ENCODE measurements at places on chromosomes 7 and 10.

- no peak for DNase-seq
These were observed 2.3 kb downstream of the KLF6 start for GRCh38 chr10:3782451-3783315.

DNA sequence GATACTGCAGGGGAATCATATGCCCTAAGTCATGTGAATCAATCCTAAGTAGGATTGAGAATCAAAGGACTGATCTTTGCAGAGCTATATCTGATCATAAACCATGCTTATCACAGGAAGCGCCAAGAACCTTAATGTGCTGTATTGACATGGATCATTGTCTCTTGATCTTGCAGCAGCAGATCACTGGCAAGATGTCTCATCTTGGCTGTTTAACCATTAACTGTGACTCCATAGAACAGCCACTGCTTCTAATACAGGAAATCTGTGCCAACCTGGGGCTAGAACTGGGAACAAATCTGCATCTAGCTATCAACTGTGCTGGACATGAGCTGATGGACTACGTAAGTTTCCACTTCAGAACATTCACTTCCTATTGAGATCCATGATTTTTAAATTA is 21.6 kb downstream of the ENO4 start:
- DNase-seq: no peak

- DNase-seq: no peak
These were observed 7.6 kb downstream of the FAM53B start for GRCh38 chr10:124736491-124737136.

GRCh38 chr7:137127806-137128205 is 215.7 kb downstream of the PTN start:
- DNase-seq: no peak

DNA sequence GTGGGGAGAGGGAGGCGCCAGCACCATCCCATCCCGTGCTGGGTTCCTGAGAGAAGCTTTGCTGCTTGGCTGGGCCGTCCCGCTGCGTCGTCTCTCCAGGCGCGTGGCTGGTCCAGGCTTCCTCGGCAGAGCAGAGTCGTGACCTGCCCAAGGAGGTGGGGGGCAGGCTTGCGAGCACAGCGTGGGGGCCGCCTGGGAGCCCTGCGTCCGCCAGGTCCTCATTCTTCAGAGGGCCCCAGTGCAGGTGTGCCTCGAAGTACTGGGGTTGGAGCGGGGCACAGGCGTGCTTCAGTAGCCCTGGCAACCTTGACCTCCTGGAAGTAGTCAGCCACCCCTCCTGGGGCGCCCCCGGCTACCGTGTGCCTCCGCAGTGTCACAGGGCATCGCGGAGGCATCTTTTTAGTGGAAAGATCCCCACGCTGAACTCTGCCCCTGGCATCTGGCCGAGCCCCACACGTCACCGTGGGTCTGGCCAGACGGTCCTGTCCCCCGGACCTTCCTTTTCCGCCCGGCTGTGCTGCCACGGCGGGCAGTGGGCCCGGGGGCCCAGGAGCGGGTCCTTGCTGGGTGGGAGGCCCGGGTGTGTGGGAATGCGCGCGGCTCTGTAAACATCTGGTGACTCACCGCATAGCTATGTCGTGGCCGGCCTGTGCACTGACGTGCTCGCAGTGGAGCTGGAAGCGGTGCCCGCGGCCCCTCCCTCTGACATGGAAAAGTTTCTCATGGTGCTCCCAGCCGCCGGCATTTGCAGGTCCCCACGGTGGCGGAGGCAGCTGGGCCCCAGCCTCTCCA is 6.4 kb downstream of the MAFK start:
- DNase-seq: no peak

- no peak for DNase-seq
These were observed 2.9 kb upstream of the TMEM72 start for GRCh38 chr10:44908066-44908749.

DNA sequence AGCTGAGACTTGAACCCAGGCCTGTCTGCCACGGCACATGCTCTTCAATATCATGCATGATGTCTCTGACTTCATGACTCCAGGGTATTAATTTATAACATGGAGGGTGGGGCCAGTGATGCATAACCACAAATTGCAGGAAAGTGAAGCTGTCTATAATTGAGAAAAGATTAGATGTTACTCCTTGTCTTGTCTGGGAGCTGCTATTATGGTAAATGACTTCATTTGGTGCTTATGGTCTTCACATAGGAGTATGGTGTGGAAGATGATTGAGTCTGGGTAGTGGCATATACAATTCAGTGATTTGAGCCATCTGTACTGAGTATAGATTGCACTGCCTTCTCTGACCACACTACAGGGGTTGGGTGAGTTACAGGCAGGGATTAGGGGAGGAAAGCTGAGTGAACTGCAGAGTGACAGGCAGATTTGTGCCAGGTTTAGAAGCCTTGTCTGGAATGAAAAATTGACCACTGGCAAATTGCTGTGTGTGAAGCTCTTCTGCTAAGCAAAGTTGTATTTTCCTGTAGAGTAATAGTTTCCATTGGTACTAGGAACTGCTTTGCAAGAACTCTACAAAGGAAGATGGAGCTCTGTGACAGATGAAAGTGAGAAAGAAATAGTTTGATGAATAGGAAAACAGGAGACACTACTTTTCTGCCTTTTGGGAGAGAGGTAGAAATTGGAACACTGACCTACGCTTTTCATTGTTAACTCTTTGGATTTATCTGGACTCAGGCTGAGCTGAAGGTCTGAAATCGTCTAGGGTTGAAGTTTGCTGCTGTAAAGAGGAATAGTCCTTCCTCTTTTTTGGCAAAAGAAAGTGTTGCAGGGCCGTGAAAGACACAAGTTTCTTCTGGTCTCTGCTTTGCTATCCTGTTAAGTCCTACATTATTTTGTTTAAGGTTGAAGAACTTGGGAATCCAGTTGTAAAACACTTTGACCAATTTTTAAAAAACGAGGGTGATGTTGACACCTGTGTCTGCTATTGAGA is 2.7 kb downstream of the SND1 start:
- DNase-seq: no peak

GRCh38 chr10:17479015-17479615 is 24.7 kb upstream of the ST8SIA6 start:
- no peak for DNase-seq

- no peak for DNase-seq
These were observed 57.6 kb upstream of the ANTXRL start for GRCh38 chr10:46229144-46229563.

- no peak for DNase-seq
These were observed 24.1 kb upstream of the SLK start for GRCh38 chr10:103942866-103943265.

DNA sequence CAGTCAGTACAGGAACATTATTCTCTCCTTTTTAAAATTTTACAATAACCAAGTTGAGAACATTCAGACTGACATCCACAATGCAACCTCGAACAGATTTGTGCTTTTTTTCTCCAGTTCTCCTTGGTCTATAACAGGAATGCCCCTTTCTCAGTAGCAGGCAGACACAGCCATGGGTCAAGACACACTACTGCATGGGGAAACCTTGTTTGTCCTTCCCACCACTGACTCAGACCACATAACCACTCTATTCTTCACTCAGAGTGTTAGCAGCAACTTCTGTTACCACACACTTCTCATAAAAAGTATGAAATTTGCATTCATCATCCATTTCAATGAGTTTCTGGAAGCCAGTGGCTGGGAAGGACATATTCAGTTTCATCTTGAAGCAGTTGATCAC is 421.7 kb downstream of the ADRA2A start:
- DNase-seq: no peak

DNA sequence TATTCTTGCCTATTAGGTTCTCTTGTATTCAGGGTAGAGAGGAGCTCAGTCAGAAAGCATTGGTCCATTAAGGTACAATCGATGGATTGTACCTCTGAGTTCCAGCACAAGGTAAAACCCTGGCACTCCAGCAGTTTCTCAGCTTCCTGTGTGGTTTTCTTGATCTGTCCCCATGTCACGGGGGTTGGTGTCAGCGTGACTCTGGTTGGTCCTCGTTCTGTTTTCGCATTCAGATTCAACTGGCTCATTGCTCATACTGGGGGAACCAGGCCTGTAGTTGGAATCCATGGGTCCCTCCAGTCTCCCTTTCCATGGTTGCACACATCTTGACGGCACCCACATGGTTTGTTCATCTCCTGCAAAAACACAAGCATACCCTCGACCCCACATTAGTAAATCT is 32.7 kb upstream of the RASGEF1A start:
- DNase-seq: no peak

DNA sequence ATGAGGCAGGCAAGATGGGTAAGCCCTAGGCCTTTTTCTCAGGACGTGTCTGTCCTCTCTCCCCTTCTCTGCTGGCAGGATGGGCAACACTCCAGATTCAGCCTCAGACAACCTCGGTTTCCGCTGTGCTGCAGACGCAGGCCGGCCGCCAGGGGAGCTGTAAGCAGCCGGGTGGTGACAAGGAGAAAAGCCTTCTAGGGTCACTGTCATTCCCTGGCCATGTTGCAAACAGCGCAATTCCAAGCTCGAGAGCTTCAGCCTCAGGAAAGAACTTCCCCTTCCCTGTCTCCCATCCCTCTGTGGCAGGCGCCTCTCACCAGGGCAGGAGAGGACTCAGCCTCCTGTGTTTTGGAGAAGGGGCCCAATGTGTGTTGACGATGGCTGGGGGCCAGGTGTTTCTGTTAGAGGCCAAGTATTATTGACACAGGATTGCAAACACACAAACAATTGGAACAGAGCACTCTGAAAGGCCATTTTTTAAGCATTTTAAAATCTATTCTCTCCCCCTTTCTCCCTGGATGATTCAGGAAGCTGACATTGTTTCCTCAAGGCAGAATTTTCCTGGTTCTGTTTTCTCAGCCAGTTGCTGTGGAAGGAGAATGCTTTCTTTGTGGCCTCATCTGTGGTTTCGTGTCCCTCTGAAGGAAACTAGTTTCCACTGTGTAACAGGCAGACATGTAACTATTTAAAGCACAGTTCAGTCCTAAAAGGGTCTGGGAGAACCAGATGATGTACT is 13.1 kb downstream of the PHKG1 start:
- DNase-seq: no peak

GRCh38 chr10:132637477-132638129 is 100.0 kb downstream of the INPP5A start:
- DNase-seq: no peak

DNA sequence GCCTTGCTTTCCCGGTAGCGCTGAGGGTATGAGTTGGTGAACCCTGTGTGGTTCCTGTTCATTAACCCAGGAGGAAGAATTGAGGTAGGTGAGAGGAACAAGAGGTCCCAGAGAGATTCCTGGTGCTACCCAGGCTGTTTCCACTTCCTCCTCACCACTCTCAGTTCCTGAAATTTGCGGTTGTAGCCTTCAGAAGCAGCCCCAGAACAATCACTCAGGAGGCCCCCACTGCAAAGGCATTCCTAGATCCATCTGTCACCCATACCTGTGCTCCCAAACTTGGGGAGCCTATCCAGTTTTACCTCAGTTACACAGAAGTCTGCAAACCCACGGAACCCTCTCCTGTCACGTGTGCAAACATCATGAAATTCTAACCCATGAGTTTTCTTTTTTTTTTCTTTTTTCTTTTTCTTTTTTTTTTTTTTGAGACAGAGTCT is 9.0 kb upstream of the PIP4K2A start:
- no peak for DNase-seq

DNA sequence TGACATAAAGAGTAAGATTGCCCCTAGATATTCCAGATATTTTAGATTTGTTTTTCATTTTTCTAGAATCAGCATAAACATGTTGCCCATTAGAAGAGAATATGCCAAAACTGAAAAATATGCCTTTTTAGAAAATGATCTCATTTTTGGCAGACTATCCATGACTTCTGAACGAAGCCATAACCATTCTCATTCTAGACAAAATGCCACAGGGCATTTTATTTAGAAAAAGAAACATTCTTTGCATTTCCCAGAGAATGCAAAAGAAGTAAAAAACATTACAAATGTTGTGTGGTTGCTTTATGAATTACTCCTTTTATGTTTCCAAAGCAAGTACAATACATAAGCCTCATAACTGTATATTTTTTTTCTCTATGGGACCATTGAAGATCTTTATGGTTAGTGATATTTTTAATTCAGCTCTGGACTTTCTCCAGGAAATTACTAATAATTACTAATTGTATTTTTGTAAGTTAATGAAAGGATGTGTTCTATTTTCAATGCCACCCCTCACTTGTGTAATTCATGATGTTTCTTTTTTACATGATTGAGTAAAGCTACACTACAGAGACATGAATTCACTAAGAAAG is 109.6 kb upstream of the SEM1 start:
- DNase-seq: no peak
